Fibroblast of skin of right biceps (primary cell): ENCODE measurements at places on chromosomes 5 and 9.

- peak; percentile 18 for DNase-seq
These were observed 1.8 kb downstream of the PTGES2 start for GRCh38 chr9:128125580-128126354.

DNA sequence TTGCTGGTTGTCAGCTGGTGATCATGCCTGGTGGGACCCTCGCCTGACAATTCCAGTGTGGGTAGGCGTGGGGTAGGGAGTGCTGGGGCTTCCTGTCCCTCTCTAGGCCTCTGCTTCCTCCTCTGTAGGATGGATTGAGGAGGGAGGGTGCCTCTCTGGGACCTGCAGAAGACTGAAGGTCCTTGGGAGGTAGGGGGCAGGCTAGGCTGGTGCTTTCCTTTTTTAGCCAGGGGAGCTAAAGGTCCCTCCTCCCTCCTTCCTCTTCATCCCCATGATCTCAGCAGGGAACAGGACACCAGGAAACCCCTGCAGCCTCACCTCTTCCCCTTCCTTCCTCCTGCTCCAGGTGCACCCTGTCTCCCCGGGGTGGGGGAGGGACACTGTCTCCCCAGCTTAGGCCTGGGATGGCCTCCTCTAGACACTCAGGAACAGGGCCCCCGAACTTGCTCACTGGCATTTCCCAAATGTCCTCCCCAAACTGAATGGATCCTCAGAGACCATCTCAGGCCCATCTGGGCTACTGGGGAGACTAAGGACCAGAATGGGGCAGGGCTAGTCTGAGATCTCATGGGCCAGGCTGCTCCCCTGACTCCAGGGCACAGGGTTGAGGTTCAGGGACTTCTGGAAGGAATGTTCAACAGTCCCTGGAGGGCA, 8.4 kb downstream of the SH2D3C start:
- DNase-seq: no peak

DNA sequence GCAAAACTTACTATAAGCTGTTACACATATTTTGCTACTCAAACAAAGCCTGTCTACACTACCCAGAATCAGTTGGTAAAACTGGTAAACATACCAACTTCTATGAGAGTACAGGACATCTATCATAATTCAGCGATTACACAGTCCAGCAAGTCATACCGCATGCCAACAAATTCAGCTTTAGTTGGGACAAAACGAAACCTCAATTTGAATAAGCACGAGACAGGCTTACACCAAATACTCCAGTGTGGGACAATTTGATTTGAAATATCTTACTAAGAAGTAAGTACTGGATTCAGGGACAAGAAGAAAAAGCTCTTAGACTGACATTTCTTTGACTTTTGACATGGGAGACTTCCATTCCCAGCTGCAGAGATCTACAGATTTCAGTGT, 2.0 kb downstream of the NRG2 start:
- DNase-seq: no peak

DNA sequence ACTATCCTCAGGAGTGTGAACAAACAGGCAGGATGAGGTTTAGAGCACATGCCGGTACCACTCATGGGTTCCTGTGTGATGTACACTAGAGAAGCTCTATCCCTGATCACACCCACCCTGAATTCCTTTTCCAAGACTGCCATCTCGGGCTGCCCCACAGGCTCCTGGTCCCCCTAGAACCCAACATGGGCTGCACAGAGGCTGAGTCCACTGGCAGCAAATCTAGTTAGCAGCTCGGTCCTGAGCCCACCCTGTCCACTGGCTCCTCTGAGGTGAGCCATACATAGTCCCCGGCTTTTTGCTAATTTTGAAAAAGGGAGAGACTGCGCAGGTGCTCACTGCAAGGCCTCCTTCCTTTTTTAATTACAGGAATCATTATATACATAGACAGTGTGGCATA, 227.0 kb downstream of the FSTL4 start:
- no peak for DNase-seq

DNA sequence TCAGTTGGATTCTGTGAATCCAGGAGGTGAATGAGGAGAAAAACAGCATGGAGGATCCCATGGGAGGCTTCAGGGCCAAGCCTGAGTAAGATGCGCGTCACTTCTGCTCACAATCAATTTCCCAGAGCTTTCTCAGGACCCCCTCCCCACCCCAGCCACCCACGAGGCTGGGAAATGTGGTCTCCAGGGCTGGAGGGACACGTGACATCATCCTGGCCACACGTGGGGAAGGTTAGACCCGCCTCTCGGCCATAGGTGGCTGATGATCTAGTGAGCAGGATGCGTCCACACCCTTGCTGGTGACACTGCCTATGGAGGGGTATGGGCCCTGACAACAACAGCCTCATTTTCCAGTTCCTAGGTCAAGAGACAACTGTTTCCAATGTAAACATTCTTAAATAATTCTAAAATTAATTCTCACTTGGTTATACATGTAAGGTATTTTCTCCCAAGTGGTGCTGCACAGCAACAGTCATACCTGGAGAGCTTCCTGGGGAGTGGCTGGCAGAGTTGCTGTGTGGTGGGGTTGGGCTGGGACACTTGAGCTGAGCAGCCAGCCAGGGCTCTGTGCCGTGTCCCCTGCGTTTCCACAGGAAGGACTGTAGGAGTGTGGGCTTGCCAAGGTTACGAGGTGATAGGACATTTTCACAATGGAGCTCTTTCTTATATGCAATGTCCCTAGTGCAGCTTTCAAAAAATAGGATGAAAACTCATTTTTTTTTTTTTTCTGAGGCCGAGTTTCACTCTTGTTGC, 153.1 kb downstream of the GADD45G start:
- no peak for DNase-seq

- DNase-seq: peak; percentile 9
These were observed 58.3 kb upstream of the MOCS2 start for GRCh38 chr5:53167836-53168235.

- no peak for DNase-seq
These were observed 14.2 kb upstream of the JAKMIP2 start for GRCh38 chr5:147796556-147797308.

GRCh38 chr5:33272288-33272687, 168.5 kb upstream of the TARS1 start:
- peak; percentile 98 for DNase-seq

GRCh38 chr9:117156771-117157535, 257.9 kb downstream of the ASTN2 start:
- DNase-seq: no peak

DNA sequence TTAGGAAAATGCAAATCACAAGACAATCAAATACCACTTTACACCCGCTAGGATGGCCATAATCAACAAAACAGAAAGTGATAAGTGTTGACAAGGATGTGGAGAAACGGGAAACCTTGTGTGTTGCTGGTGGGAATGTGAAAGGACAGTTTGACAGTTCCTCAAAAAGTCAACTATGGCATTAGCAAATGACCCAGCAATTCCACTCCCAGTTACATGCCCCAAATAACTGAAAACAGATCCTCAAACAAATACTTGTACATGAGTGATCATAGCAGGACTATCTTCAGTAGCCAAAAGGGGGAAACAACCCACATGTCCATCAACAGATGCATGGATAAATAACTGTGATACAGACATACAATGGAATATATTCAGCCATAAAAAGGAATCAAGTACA, 21.2 kb downstream of the RASGEF1C start:
- no peak for DNase-seq

DNA sequence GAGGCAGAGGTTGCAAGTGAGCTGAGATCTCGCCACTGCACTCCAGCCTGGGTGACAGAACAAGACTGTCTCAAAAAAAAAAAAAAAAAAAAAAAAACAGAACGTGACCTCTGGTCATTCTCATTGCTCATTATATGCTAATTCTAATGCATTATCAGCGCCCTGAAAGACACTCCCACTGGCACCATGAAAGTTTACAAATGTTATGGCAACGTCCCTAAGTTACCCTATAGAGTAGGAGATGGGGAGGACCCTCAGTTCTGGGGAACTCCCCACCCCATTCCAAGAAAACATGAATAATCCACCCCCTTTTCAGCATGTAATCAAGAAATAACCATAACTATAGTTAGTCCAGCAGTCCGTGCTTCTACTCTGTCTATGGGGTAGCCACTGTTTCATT, 48.9 kb upstream of the DENND4C start:
- no peak for DNase-seq

DNA sequence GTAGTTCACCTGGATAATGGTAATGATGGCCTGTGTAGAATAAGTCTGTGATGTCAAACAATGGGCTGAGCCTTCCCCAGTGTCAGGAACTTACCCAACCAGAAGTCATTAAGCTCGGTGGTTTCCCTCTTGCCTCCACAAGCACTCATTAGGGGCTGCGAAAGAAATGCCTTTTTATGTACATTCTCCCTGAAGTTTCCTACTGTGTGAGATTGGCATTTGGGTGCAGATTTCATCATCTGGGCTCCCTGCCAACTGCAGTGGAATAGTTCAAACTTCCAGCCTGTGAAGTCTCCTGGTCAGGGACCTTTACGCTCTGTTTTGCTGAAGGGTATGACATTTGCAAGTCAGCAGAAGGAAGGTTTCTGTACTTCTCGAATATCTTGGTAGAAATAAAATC, 41.6 kb upstream of the TMEM215 start:
- DNase-seq: peak; percentile 48

- DNase-seq: no peak
These were observed 57.0 kb downstream of the FOCAD start for GRCh38 chr9:20740929-20741582.

DNA sequence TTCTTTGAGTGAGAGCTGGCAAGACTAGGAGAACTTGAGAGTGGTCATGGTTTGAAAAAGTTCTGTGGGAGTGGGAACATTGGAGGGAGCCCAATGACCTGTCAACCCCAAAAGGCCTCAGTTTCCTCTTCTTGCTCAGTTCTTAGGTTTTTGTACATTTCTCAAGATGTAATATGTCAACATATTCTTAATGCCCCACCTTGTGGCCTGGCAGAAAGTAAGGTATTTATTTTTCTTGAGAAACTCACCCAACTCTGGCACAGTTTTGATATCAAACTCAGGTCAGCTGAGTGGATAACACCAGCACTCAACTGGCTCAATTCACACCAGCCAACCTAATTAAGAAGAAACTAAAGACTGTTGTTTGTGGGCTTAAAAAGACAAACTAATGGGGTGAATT, 123.0 kb upstream of the SLC27A6 start:
- DNase-seq: no peak

DNA sequence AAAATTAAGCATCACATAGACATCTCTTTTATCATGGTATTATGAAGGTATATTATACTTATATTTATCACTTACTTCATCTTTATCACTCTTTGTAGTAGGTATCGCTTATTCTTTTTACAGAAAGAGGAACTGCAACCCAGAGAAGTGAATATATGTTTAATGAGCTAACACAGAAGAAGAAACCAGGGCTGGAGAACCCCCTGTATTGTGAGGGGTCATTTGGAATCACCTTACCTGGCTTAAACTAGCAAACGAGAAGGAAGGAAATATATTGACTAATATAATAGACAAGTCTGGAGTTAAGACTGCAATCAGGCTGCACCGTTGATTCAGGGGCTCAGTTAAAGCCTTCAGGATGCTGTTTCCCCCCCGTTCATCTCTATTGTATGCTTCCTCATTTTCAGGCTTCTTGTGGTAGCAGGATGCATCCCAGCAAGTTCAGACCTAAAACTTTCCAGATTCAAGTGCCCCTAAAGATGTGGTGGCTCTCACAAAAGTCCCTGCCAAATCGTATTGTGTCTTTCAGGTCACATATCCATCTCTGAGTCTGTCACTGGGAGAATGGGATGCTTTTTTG, 146.4 kb downstream of the GCNT1 start:
- no peak for DNase-seq
